ENCODE measurements at places on chromosomes 13 and 19.
A peak's percentile ranks its signal among the peaks of the same experiment; 100 is the strongest.

DNA sequence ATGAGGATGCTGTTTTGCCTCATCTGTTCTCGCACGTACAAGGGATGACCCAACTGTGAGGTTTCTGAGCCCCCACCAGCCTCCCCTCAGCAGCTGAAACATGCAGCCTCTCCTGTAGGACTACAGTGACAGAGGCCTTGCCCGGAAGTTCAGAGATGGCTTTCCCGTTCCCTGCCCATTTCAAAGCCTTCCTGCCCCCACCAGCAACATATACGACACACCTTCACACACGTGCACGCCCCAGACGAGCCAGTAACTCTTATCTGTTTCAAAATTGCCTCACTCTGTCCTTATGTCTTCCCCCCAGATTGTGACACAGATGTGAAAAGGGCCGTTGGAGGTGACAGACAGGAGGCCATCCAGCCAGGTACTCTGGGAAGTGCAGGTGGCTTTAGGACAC lies 95.8 kb downstream of the RAB20 start:
- DNase-seq = no peak

- DNase-seq = no peak
Observed at GRCh38 chr13:40812102-40812501, 22.7 kb downstream of the SLC25A15 start.

DNA sequence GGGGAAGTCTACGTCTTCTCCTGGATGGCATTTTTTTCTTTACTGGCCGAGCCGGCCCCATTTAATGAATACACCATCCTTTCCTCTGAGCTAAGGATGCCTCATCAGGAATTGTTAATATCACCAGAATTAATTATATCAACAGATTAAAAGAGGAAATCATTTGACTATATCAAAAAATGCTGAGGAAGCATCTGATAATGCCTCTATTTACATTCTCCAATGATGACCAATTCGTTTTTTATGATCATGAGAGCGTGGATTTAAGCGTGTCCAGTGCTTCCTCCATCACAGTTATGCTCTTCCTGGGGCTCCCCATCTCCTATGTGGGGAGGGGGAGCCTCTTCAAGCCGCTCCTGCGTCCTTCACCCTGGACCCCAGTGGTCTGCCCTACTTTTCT lies 58.7 kb downstream of the TUBGCP3 start:
- DNase-seq = no peak

- DNase-seq = no peak
Observed at GRCh38 chr13:79861731-79862130, 380.8 kb downstream of the NDFIP2 start.

GRCh38 chr13:77492982-77493381 lies 42.5 kb upstream of the SCEL start:
- DNase-seq = peak; percentile 74

DNA sequence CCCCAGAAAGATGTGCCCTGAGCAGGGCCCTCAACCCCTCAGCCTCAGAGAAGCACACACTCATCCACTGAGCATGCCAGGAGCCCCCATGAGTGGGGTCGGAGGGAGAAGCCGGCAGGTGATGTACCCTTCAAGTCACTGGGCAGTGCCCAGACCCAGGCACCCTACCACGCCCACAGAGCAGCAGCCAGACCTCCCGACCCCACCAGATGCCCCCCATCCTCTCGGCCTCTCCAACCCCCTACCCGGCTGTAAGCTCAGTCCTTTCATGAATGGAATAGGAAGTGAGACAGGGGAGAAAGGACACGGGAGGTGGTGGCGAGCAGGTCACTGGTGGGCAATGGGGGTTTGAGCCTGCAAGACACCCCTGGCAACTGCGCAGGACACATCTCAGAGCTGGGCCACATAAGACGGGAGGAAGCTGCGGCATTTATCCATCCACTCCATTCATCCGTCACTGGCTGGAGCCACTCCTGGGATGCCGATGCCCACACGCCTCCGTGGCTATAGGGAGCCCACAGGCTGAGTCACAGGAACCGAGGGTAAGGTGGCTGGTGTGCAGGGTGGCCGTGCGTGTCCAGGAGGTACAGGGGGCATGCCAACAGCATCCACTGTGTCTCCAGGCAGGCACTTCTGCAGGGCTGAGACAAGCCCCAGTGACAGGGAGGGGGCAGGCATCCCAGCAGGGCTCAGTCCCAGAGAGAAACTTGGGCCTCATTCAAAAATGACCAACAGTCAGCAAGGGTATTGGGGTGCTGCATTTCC lies 23.8 kb upstream of the VSTM2B start:
- DNase-seq = no peak

DNA sequence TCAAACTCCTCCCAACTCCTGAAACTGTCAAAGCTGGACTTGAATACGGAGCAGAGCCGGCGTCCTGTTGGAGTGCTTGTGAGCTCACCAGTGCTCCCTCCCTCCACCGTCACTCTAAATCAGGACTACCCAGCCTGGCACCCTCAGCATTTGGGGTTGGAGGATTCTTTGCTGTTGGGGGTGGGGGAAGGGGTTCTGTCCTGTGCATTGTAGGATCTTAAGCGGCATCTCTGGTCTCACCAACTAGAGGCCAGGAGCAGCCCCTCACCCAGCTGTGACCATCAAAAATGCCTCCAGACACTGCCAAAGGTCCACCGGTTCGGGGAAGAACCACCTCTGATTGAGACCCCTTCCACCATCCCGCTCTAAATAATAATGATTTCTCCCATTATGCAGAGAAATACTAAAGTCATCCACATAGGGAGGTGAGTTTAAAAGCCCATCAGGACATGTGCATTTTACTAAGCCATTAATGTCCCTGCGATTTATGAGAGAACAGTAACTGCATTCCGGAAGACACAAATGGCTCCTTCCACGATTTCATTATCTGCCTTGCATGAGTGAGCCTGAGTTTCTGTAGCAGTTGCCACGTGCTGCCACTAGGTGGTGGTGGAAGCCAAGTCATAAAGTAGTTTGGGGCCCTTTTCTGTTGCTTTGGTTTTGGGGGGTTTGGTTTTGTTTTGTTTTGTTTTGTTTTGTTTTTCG lies 16.1 kb upstream of the USP29 start:
- DNase-seq = peak; percentile 25

DNA sequence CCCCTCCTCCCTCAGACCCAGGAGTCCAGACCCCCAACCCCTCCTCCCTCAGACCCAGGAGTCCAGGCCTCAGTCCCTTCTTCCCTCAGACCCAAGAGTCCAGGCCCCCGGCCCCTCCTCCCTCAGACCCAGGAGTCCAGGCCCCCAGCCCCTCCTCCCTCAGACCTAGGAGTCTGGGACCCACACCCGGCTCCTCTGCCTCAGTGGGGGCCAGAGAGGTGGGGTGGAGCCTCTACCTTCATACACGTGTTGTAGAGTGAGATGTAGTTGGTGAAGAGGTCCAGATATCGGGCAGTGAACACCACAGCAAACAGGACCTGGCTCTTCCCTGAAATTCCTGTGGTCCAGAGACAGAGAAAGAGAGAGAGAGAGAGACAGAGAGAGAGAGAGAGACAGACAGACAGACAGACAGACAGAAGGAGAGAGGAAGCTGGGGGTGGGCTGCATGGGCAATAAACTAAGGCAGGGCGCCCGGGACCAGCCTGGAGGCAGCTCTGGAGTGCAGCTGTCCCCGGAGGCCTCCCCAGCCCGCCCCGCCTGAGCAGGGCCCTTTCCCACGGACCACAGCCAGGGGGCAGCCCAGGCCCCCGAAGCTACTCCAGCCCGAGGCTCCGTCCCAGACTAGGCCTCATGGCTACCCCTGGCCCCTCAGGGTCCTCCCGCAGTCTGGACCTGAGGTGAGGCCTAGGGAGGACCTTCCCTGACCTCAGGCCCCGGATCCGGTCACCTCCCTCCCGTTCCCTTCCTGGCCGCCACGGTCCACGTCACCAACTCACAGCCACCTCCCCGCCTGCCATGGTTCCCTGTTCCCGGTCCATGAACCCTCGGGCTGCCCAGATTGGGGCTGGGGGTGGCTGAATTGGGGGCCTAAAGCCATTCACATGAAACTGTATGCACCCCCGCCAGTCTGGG lies 907 bp downstream of the KDELR1 start:
- DNase-seq = peak; percentile 49

GRCh38 chr13:58434943-58435342 lies 803.4 kb downstream of the PCDH17 start:
- no peak for DNase-seq

DNA sequence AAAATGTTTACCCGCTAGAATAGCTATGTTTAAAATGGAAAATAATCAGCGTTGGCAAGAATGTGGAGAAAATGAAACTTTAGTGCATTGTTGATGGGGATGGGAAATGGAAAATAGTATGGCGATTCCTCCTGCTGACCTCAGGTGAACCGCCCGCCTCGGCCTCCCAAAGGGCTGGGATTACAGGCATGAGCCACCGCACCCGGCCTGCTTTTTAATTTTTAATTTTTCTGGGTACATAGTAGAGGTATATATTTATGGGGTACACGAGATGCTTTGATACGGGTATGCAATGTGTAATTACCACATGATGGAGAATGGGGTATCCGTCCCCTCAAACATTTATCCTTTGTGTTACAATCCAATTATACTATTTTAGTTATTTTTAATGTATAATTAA lies 7.3 kb upstream of the NLRP8 start:
- DNase-seq = no peak

DNA sequence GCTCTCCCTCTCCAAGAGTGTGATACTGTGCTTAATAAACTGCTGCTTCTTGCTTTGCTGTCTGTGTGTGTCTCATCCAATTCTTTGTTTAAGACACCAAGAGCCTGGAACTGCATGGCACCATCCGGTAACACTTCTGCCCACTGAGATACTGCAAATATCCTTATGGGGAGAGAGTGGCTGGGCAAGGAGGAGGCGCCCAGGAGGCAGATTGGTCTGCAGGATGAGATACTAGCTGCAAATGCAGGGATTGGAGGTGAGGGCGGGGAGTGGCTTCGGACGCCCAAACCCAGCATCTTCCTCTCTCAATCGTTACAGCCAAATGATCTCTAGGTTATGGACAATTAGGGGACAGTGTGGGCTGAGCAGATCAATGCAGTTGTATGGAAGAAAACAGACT lies 1.7 kb upstream of the SIGLEC7 start:
- DNase-seq = no peak

- no peak for DNase-seq
Observed at GRCh38 chr19:53657330-53657729, 25.5 kb downstream of the DPRX start.

DNA sequence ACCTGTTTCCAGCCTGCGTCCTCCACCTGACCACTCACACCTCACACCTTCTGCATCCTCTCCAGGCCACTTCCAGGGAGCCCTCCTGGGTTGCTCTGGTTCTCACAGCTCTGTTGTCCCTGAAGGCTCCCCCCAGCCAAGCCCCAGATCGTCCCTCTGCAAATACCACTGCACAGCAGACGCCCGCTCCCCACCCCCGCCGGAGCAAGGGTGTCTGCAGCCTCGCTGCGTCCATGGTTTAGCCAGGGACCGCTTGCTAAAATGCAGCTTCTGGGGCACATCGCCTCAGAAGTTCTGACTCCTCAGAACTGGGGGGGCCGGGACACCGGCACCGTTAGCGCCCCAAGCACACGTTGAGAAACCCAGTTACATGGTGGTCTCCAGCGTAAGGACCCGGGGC lies 983 bp downstream of the LINGO3 start:
- DNase-seq = no peak

GRCh38 chr13:74203576-74203975 lies 69.4 kb upstream of the KLF12 start:
- DNase-seq = peak; percentile 20

GRCh38 chr13:97223711-97224541 lies 1.8 kb downstream of the MBNL2 start:
- peak; percentile 99 for DNase-seq

GRCh38 chr13:30274083-30274482 lies 33.3 kb downstream of the KATNAL1 start:
- no peak for DNase-seq

GRCh38 chr13:113406321-113407102 lies 42.6 kb upstream of the GRTP1 start:
- DNase-seq = no peak

DNA sequence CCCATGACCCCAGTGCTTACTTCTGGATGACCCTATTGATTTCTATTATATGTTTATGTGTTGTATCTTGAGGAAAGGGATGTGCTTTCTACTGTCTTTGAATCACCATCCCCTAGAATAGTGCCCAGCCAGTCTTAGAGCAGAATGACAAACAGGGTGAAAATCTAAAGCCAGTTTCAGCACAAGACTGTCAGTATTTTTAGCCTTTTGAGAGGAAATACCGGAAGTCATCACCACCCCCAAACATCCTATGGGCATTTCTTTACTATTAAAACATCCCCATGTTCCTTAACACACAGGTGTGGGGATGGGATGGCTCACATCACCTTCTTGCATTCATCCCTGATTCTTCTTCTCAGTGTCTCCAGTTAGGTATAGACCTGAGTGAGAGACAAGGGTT lies 52.1 kb upstream of the UBE2L5 start:
- DNase-seq = no peak

DNA sequence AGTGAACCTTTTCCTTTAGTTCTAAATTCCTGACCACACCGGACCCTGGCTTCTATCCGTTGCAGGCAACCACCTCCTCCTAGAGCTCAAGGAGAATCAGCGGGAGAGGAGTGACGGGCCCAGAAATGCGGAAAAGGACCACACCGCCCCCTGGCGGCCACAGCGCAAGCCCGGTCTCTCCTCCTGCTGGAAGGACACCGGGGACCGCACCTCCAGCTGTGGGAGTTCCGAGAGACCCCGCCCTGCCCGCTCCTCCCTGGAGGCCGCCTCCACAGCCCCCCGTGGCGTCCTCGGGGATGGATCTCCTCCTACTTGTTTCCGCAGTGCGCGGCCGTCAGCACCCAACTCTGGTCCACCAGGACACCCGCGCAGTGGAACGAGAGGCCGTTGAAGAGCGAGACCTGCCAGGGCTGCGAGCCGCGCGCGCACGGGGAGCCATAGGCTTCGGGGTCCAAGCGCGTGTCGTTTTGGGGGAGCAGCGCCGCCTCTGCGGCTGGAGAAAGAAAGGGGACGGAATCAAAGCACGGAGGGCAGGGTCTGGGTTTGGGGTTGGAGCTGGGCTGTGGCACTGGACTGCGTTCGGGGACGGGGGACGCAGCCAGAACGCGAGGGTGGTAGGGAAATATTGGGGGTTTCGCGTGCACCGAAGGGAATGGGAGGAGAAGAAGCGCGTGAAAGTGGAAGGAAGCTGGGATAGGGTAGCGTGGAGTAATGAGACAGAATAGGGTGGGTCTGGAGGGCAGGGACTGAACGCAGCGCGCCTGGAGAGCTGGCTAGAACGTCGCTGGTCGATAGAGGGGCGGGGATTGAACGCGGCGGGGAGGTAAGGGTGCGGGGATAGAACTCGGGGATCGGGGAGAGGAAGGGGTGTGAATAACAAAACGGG lies 2.5 kb downstream of the KLK10 start:
- no peak for DNase-seq

DNA sequence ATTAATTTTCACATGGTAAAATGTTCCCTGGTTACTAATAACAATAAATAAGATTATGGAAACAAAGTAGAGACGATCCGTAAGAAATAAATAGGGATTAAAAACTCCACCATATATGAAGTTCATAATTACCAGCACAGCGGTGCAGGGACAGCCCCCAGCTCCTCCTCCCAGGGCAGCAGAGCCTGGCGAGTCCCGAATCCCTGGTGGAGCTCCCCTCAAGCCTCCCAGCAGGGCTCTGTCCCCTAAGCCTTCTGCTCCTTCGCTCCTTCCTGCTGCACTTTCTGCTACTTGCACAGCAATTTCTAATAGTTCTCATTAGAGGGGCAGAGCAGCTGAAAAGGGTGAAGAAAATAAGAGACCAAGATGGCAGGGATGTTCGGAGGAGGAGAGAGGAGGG lies 43.6 kb downstream of the RASA3 start:
- DNase-seq = no peak

Measured in NCI-H2171 treated with DMSO at 0.1 percent for 48 hours (cell line).